Putamen (tissue), 1 donor: ENCODE measurements at places on chromosomes 7 and 10.
A peak's percentile ranks its signal among the peaks of the same experiment; 100 is the strongest.

- peak; percentile 24 for DNase-seq
Measured at GRCh38 chr7:91126762-91127161, 137.5 kb upstream of the FZD1 start.

DNA sequence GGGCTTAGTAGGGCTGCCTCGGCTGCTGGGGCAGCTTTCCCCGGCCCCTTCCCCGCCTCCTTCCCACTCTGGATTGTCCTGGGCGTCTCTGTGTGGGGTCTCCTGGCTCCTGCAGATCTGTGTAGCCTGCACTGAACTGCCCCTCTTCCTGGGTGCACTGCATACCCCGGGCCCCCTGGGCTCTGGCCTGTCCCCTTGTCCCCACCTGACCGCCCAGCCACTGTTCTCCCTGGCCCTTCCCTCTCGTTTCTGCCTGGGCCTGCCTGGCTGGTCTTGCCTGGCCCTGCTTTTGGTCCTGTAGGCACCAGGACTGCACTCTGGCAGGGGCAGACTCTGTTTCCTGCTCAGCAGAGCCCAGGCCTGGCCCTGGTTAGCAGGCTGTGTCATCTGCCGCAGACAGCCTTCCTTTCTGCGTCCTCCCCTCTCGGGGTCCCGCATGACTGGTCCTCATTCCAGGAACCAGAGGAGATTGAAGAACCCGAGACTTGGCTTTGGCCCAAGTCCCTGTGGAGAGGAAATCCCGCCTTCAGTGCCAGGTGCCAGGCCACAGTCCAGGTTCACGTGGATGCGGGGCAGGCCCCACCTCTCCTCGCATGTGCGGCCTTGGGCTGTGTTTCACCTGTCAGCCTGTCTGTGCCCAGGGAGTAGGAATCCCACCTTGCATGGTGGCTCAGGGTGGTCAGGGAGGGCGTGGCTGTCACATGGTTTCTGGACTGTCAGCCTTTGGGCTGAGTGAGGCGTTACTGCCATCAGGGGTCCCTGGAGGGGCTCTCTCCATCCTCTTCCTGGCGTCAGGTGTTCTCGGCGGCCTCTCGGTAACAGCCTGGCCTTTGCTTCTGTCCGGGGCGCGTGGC, 9.2 kb downstream of the INPP5A start:
- DNase-seq: no peak

- no peak for DNase-seq
Measured at GRCh38 chr7:5183155-5183554, 6.9 kb upstream of the WIPI2 start.

DNA sequence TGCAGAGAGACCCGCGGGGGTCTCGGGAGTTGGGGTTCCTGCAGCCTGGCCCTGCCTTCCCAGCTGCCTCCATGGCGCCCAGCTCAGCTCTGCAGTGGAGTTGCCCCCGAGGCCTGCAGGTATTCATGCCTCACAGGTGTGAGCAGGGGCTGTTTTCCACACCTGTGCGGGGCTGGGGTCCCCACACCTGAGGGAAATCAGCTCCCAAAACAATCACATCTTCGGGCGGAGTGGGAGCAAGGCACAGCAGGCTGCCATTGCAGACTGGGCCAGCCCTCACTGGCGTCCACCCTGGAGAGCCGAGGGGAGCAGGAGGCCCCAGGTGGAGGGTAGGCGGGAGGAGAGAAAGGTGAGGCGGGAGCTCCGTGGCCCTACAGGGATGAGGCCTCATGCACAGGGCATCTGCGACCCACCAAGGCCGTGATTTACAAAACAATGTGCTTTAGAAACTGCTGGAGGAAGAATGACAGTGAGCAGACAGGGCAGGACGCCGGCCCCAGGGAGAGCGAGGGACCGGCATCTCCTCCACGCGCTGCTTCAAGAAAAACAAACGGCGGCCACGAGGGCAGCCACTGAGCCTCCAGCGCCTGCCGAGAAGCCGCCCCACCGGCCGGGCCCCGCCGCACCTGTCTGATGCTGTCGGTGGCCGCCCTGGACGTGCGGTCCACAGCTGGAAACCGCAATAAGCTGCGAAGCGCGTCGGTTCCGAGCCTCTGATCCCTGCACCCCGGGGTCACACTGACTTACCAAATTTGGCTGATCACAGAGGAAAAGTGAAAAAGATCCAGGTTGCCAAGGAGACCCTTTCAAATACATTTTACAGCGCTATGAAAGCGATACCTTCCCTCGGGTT, 53.0 kb upstream of the PDGFA start:
- DNase-seq: no peak

DNA sequence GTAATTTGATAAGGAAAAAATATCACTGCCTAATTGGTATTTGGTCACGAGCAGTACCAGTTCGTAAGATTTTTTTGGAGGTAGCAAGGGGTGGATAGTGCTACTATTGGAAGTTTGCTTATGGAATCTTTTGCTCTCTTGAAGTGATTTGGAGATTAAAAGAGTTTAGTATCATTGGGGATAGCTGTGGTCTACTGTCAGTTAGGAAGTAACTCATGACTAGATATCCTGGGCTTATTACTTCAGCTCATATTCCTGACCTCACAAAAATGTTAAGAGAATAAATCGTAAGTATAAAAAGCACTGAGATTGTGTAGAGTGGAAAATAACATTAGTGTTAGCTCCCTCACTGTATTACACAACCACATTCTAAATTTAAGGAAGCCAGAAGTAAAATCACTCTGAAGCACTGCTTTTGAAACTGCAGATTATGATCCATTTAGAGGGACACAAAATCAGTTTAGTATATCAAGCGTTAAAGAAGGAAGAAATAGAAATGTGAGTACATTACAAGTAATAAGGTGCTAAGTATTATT, 22.6 kb downstream of the SGPL1 start:
- DNase-seq: no peak

DNA sequence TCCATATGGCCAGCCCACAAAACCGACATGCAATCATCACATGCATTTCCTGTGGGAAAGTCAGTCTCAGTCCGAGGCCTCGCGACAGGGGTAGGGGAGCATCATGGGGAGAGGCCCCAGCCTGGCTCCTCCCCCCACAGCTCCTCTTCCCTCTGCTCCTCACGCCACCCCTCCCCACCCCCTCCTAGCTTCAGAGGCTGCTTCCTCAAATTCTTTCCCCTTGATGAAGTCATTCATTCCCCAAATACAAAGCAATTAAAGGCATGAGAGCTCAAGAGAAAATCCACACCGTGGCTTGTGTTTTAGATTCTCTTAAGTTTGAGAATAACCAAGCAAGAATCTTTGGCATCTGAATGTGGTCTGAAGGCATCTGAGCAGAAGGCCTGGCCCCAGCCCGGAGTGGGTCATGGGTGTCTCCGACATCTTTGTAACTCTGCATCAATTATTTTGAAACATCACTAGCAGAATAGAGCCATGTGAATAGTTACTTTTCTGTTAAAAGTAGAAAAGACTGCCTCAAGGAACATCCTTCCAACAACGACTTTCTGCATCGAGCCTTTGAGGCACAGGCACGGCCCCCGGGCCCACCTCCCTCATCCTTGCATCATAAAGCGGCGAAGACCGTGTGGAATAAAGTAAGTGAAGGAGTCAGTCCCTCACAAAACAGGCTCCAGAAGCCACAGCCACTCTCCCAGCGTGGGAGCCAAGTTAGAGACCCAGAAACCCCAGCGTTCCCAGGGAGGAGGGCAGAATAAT, 90.9 kb downstream of the DIP2C start:
- DNase-seq: no peak

- no peak for DNase-seq
Measured at GRCh38 chr7:102073931-102074880, 212.5 kb upstream of the SH2B2 start.
